KBM-7 (cell line): ENCODE measurements at places on chromosomes 13 and 19.

DNA sequence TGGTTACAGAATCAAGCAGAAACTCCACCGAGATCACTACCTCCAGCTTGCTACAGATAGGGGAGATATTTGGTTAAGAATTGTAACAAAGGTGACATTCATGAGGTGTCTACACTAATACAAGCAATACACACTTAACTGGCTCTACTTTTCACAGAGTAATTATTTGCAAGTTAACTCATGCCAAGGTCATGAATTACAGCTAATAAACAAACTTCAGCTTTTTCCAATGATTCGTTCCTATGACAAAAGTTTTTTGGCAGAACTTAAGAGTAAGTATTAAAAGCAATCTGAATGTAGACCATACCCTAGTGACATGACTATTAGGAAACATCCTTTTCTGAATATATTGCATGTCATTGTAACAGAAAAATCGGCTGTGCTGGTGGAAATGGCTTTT lies 72.1 kb downstream of the LHFPL6 start:
- DNase-seq = no peak

- no peak for DNase-seq
Observed at GRCh38 chr13:111275382-111275781, 45.1 kb upstream of the TEX29 start.

- DNase-seq = no peak
Observed at GRCh38 chr19:39246951-39247669, 1.5 kb downstream of the IFNL4 start.

DNA sequence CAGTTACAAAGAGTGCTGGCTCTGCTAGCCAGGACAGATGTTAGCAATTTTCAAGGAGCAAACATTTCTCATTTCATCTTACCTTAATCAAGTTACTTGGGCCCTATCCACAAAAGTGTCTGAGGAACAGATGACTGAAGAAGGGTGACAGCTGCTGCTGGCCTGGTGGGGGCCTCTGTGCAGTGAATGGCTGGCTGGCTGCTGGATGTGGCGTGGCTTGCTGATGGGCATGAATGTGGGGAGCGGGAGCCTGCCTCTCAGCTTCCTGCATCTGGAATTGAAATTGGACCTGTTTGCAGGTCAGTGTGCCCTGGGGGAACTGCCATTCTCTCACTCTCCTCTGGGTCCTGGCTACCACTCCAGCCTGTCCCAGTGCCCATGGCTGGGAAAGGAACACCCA lies 94.7 kb downstream of the RGCC start:
- DNase-seq = no peak

GRCh38 chr19:45162608-45163143 lies 1.9 kb upstream of the NKPD1 start:
- DNase-seq = no peak

- no peak for DNase-seq
Observed at GRCh38 chr13:93420887-93421286, 194.3 kb downstream of the GPC6 start.
